ENCODE measurements at places on chromosomes 2 and 18.

- no peak overlapping the region for H3K4me3 ChIP-seq
- no peaks in the 10 kb centered on the region for H3K36me3 ChIP-seq
- H3K27me3 ChIP-seq, result peaks cover 8% of the 10 kb centered on the region
- no peak for DNase-seq
- no peak overlapping the region for H3K27ac ChIP-seq
- no peaks in the 10 kb centered on the region for H3K4me1 ChIP-seq
Measured at GRCh38 chr2:69227716-69228115, 159.3 kb downstream of the GFPT1 start.

DNA sequence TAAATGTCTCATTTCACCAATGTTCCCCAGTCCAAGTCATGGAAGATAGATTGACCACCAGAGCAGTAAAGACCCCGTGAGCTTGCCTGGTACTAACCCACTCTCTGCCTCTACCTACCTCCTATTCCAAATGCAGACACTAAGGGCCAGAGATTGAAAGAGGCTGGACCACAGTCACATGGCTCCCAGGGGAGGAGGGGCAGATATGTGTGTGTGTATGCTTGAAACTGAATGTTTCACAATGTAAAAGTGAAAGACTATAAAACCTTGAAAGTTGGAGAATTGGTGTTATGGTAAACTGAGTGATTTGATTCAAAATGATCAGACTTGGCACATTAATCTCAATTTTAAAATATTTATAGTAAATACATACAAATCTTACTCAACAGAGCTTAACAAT lies 21.7 kb upstream of the KLHL29 start:
- H3K27ac ChIP-seq, result no peak overlapping the region
- peaks cover 24% of the 10 kb centered on the region for H3K27me3 ChIP-seq
- DNase-seq, result no peak
- peaks cover 2% of the 10 kb centered on the region for H3K4me1 ChIP-seq
- H3K36me3 ChIP-seq, result no peaks in the 10 kb centered on the region
- H3K4me3 ChIP-seq, result no peak overlapping the region

DNA sequence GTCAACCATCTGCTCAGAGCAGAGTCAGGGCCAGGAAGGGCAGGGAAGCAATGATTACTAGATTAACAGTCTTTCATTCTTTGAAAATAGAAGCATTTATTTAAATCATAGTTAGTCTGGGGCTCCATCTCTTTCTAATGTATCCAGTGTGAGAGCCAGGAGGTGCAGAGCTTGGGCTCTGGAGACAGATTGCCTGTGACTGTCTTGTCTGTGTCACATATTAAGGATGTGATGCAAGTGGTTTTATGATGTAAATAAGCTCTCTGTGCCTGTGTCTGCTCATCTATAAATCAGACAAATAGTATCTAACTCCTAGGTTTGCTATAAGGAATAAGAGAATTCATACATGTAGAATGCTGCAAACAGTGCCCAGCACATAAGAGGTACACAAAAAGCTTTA lies 104.9 kb upstream of the TANK start:
- no peaks in the 10 kb centered on the region for H3K36me3 ChIP-seq
- H3K4me3 ChIP-seq, result no peak overlapping the region
- peaks cover 14% of the 10 kb centered on the region for H3K27me3 ChIP-seq
- no peaks in the 10 kb centered on the region for H3K4me1 ChIP-seq
- no peak for DNase-seq

DNA sequence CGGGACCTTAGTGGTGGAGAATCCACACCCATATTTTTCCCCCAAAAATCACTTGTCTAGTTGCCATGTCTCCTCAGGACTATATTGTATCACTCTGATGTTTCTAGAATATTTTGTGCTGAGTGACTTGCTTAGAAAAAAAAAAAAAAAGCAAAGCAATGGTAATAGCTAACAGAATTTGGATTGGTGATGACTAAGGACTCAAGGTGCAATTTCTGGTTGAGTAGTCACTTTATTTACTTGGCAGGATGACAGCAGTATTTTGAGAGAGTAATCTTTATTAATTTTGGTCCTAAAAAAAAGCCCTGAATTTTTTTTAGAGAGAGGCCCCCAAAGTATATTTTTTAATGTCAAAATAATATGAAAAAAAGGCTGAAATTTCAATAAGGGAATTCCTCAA lies 32.8 kb upstream of the MYO3B start:
- no peaks in the 10 kb centered on the region for H3K27me3 ChIP-seq
- no peaks in the 10 kb centered on the region for H3K4me1 ChIP-seq
- no peak overlapping the region for H3K4me3 ChIP-seq
- H3K36me3 ChIP-seq, result no peaks in the 10 kb centered on the region
- no peak overlapping the region for H3K27ac ChIP-seq
- no peak for DNase-seq

DNA sequence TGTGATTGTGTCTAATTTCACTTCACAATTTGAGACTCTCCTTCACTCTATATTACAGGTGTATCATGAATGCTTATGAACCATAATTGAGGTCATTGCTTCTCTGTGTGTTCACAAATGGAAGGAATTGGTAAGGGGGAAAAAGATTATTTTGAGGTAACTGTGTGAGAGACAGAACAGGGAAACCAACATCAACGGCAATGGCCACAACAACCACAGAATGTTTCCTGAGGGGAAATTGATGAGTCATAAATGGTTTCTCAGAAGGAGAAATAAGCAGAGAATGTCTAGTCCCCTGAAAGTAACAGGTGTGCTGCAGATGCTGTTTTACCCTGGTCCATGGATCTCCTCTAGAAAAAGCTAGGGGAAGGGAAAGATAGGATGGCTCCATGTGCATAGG lies 361.2 kb upstream of the GALNT5 start:
- H3K27ac ChIP-seq, result no peak overlapping the region
- DNase-seq, result no peak
- H3K4me3 ChIP-seq, result no peak overlapping the region
- no peaks in the 10 kb centered on the region for H3K36me3 ChIP-seq
- peaks cover 15% of the 10 kb centered on the region for H3K27me3 ChIP-seq

DNA sequence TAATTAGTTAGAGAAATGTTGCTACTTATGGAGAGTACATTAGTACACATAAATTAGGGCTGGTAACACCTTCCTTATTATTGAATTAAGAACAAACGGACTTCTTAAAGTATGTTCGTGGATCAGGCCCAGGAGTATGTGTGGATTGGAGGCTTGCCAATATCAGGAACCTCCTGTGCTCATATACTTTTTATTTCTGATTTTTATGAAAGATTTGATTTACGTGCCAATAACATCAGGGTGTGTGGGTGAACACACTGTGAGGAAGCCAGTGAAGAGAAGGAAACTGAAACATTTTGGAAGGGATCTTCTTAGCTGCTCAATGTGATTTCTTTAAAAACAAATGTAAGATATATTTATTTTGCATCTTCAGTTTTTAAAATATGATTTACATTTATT lies 113.0 kb downstream of the EFEMP1 start:
- no peaks in the 10 kb centered on the region for H3K4me1 ChIP-seq
- H3K4me3 ChIP-seq, result no peak overlapping the region
- DNase-seq, result no peak
- no peak overlapping the region for H3K27ac ChIP-seq

GRCh38 chr18:36534154-36534688 lies 236.7 kb downstream of the FHOD3 start:
- H3K4me1 ChIP-seq, result no peaks in the 10 kb centered on the region
- no peak for DNase-seq
- peaks cover 12% of the 10 kb centered on the region for H3K27me3 ChIP-seq
- H3K27ac ChIP-seq, result no peak overlapping the region
- no peak overlapping the region for H3K4me3 ChIP-seq
- no peaks in the 10 kb centered on the region for H3K36me3 ChIP-seq

- DNase-seq, result no peak
- no peak overlapping the region for H3K4me3 ChIP-seq
- no peaks in the 10 kb centered on the region for H3K36me3 ChIP-seq
- no peak overlapping the region for H3K27ac ChIP-seq
- H3K27me3 ChIP-seq, result peaks cover 2% of the 10 kb centered on the region
Measured at GRCh38 chr2:221124532-221125240, 447.4 kb downstream of the EPHA4 start.

DNA sequence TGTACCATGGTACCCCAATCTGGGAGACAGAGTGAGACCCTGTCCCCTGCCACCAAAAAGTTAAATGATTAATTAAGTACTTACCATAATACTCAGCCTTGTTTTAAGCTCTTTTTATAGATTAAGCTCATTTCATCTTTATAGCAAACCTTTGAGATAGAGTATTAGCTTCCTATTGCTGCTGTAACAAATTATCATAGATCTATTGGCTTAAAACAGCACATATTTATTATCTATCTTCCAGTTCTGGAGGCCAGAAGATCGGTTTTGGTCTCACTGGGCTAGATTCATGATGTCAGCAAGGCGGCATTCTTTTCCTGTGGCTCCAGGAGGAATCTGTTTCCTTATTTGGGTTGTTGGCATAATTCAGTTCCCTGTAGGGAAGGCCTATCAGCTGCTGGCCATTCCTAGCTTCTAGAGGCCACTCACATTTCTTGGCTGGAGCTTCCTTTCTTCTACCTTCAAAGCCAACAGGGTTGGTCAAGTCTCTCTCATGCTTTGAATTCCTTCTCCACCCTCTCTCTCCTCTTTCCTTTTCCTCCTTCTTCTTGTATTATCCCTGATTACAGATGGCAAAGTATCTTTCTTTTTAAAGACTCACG lies 13.7 kb upstream of the GREB1 start:
- no peaks in the 10 kb centered on the region for H3K4me1 ChIP-seq
- DNase-seq, result no peak
- H3K36me3 ChIP-seq, result no peaks in the 10 kb centered on the region
- H3K27ac ChIP-seq, result no peak overlapping the region
- no peak overlapping the region for H3K4me3 ChIP-seq

DNA sequence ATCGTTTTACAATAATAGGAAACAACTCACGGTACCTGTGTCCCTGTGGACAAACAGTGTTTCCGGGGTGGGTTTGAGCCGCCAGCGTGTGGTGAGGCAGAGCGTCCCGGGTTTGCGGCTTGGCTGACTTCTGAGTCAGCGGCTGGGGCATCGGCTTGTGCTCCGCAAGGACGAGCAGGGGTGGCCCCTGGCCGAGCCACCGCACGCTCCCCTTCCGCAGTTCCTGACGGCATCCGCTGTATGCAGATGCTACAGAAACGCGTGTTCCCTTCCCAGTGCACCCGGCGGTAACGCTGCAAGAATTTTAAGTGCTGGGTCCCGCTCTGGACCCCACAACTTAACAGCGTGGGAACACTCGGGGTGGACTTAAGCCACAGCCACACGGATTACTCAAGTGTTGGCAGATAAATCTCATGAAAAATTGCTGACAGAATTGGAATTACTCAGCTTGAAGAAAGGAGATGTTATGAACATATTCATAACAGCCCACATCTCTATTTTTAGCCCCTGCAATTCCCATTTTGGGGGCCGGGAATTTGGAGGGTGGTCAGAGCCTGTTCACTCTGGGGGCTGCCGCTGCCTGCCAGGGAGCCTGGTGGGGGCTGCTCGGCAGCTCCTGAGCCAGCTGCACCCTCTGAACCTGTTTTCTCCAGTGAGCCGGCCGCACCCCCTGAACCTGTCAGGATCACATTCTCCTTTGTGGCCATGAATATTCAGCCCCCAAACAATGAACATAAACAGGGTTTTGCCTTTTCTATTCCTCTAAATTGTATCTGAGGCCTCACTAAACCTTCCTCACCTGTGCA lies 12.6 kb upstream of the KCNG2 start:
- H3K27me3 ChIP-seq, result peaks cover 34% of the 10 kb centered on the region
- no peak for DNase-seq
- no peak overlapping the region for H3K27ac ChIP-seq
- no peaks in the 10 kb centered on the region for H3K4me1 ChIP-seq
- no peak overlapping the region for H3K4me3 ChIP-seq

- no peak for DNase-seq
- no peaks in the 10 kb centered on the region for H3K4me1 ChIP-seq
- no peaks in the 10 kb centered on the region for H3K36me3 ChIP-seq
- H3K4me3 ChIP-seq, result no peak overlapping the region
Measured at GRCh38 chr2:49843314-49843713, 689.0 kb upstream of the FSHR start.

GRCh38 chr2:20188201-20188600 lies 36.7 kb downstream of the SDC1 start:
- H3K4me1 ChIP-seq, result no peaks in the 10 kb centered on the region
- H3K36me3 ChIP-seq, result no peaks in the 10 kb centered on the region
- no peak for DNase-seq
- H3K27me3 ChIP-seq, result no peaks in the 10 kb centered on the region

DNA sequence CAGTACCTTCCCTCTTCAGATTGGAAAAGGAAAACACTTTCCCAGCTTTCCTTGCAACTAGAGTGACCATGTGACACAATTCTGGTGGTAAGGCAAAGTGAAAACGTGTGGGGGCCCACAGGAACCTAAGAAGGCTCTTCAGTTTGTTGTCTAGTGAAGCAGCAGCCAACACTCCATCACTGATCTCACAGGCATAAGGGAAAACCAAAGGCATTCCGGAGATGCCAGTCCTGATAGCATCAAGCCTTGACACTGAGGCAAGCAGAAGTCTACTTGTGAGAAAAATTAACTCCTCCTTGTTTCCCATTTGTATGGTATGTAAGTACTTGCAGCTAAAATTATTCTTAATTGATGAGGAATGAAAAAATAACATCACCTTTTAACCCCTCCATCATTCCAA lies 88.3 kb downstream of the ETAA1 start:
- no peak for DNase-seq
- no peaks in the 10 kb centered on the region for H3K36me3 ChIP-seq
- no peaks in the 10 kb centered on the region for H3K4me1 ChIP-seq
- H3K27me3 ChIP-seq, result peaks cover 5% of the 10 kb centered on the region
- no peak overlapping the region for H3K27ac ChIP-seq
- H3K4me3 ChIP-seq, result no peak overlapping the region

- H3K36me3 ChIP-seq, result no peaks in the 10 kb centered on the region
- no peak for DNase-seq
- H3K27me3 ChIP-seq, result peaks cover 21% of the 10 kb centered on the region
Measured at GRCh38 chr18:59305295-59305694, 13.2 kb downstream of the CPLX4 start.

- H3K4me3 ChIP-seq, result no peak overlapping the region
- H3K27me3 ChIP-seq, result no peaks in the 10 kb centered on the region
- H3K4me1 ChIP-seq, result no peaks in the 10 kb centered on the region
- DNase-seq, result no peak
Measured at GRCh38 chr18:25445430-25445829, 93.5 kb upstream of the ZNF521 start.

DNA sequence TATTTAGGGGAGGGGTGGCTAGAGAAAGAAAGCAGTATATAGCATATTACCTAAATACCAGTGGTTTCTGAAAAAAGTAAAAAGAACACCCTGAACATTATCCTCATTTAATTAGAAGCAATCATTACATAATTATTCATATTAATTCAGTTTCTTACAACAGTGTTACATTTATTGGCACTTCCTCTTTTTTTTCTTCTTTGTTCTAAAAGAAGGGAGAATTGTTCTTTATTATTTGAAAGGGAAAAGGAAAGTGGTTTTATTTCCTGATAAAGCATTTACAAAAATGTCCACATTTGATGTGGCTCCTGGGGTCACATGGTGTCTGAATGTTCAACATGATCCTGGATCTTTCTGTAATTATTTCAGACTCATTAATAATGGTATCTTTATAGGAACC lies 254.9 kb upstream of the ZEB2 start:
- no peak overlapping the region for H3K4me3 ChIP-seq
- no peaks in the 10 kb centered on the region for H3K36me3 ChIP-seq
- no peak for DNase-seq
- peaks cover 1% of the 10 kb centered on the region for H3K27me3 ChIP-seq
- no peak overlapping the region for H3K27ac ChIP-seq
